ENCODE measurements at places on chromosomes 12 and 14.

- no peak for DNase-seq
These were observed 38.6 kb upstream of the MMP17 start for GRCh38 chr12:131789638-131790037.

DNA sequence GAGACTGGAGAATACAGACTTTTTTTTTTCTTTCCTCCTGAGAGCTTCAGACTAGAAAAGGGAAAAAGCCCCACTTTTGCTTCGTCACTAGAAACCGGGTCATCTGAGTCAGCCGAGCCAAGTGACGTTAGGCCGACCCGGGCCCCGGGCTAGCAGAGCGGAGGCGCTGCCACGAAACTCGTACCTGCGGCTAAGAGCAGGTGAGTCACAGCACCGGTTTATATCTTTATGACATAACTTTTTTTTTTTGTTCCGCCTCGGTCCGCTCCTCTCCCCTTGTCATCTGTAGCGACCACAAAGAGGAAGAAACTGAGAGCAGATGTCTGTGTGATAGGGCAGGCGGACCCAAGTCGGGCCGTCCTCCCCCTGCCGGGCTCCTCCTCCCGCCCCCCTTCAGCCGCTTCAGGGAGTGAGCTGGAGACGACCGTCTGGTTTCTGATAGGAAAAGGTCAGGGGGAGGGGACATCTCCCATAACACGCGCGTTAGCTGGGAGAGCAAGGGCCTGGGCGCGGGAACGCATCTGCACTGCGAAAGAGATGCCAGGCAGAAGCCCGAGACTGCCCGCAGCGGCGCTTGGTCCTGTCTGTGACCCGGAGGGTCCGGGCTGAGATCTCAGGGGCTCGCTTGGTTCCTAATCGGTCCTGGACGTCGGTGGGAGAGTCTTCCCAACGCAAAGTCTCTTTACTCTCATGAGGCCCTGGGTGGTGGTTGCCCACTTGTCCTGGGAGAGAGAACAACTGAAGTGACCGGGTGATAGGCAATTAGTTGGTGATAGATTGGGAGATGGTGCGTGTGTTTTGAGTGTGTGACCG is 586 bp downstream of the TTC6 start:
- DNase-seq, result no peak

DNA sequence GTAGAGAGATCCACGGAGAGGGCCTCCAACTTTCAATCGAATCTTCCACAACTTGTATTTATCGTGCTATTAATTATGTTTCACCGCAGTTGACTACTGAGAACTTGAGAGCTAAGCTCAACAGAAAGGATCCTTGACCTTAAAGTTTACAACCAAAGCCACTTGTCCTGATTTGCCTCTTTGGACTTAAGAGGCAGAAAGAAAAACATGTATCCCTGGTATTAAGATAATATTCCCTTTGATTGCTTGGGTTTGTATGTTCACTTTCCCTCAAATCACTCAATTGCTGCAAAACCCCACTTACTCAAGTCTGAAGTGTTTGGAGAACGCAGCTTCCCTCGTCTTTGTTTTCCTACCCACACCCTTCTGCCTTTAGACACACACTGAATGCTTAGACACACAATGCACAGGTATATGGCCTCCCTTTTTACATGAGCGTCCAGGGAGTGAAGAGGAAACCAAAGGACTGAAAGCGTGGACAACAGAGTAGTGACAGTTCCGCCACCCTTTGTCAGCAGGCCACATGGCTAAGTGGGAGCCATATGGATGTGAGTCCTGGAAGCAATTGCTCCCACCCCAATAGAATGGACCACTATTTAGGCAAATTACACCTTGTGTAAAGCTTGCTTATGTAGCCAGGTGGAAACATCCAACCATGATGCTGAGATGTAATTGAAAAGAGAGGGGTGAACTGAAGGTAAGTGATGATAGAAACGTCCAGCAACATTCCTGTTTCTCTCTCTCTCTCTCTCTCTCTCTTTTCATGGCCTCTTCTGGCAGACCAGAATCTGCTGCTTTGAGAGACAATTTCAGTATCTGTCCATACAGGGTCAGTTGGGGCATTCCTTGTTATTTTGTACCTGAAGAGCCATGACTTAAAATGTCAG is 1.4 kb upstream of the PKP2 start:
- no peak for DNase-seq

GRCh38 chr12:90510948-90511347 is 444.0 kb downstream of the CCER1 start:
- DNase-seq, result no peak

- no peak for DNase-seq
These were observed 2.9 kb upstream of the ZFP36L1 start for GRCh38 chr14:68795597-68796417.

DNA sequence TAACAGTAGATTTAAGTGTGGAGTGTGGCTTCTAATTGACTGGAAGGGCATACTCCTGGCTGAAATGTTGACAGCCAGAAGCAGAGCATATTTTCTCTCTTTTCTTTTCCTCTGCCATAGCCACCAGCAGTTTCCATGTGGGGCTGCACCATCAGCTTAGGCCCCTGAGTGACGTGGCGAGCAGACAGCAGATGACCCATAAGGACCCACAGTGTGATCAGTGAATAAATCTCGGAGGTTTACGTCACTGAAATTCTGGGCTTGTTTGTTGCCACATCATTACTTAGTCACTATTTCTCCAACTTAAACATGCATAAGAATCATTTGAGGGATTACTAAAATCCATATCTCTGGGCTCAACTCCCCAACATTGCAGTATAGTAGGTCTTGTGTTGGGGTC is 549.7 kb upstream of the TMEM132C start:
- no peak for DNase-seq

DNA sequence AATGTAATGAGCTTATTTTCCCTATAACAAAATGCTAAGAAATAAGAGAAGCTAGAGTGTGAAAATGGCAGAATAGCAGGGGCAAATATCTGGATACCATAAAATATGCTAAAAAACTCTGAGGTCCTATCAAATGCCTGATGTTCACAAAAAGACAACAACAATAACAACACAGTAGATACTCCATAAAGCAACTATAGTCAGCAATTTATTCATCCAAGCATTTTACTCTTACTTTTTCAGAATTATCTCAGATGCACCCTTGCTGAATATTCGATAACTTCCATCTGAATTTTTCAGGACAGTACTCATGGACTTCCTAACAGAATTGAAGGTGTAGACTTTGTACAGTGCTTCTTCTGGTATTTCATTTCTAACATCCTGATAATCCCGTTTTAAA is 88.9 kb downstream of the ATP2B1 start:
- DNase-seq, result no peak

DNA sequence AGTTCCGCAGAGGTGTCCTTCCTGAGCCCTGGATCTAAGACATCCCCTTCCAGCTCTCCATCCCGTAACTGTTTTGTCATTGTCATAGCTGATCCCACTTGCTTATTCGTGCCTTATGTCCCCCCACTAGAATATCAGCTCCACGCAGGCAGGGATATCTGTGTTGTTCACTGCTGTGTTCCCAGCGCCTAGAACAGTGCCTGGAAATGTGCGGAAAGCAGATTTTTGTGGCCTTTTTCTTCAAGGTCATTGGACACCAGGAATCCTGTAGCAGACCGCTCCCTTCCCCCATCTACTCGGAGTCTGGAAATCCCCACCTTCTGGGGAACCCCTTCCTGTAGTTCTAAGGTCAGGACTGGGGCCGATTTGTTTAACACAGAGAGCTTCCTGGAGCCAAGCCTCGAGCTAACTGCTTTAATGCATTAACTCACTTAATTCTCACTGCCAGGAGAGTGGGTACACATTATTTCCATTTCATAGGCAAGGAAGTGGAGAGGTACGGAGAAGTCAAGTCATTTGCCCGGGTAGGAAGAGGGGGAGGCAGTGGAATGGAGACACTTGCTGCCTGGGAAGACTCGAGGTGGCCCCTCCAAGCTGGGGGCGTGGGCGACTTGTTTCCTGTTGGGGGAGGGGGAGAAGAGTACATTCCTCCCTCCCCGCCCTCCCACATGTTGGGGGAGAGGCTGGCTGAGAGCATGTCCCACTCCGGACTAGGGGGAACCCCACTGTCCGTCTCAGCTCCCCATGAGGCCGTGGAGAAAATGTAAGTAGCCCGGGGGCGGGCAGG is 1.2 kb upstream of the SH2B3 start:
- no peak for DNase-seq

DNA sequence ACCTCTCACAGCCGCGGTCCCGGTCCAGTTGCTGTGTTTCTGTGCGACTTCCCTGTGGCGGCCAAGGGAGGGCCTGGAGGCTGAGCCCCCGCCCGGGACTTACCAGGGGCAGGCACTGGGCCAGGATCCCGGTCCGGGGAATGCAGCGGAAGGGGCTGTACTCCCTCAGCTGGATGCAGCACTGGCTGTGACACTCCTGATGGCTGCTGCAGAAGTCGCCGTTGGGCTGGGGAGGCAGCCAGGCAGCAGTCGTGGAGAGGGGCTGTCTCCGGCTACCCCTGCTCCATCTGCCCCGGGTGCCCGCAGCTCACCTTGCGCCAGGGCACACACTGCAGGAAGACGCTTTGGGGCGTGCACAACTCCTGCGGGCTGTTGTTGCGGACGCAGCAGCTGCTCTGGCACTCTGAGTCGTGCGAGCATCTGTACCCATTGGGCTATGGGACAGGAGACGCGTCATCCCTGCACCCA is 6.2 kb downstream of the LRCOL1 start:
- DNase-seq, result no peak

DNA sequence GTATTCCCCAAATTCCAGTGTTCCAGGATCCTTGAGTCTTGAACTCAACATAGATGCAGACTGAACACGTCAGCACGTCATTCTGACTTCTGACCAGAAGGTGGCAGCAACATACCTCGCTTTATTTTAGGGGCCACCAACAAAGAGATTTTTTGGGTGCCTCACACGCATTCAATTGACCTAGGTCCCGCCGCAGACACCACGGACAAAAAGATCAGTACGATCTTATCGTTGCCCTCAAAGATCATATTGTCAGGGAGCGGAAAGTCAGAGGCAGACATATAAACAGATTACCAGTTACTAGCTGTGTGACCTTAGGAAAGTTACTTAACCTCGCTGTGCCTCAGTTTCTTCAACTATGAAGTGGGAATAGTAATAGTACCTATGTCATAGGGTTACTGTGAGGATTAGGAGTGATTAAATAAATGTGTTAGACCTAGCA is 6.5 kb upstream of the PRPH start:
- no peak for DNase-seq

GRCh38 chr14:105271224-105271890 is 23.0 kb downstream of the BTBD6 start:
- no peak for DNase-seq

DNA sequence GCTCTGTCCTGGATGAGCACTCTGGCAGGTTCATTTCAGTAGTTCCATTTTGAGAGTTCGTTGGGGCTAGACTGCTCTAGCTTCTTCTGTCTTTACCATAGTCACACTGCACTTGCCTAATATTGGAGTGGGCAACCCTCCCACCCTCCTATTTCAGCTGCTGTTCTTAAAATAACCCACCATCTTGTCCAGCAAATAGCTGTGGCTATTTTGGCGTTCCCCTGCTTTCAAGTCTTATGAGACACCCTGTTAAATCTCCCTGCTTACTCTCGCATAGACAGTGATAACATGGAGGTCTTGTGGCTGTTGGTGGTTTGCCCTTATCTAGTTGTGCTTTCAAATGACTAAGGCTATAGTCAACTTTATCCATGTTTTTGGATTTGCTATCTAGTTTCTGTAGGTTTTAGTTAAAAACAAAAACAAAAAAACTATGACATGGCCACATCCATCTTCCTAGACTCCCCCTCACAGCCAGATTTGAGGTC is 65.5 kb downstream of the LRP6 start:
- no peak for DNase-seq

DNA sequence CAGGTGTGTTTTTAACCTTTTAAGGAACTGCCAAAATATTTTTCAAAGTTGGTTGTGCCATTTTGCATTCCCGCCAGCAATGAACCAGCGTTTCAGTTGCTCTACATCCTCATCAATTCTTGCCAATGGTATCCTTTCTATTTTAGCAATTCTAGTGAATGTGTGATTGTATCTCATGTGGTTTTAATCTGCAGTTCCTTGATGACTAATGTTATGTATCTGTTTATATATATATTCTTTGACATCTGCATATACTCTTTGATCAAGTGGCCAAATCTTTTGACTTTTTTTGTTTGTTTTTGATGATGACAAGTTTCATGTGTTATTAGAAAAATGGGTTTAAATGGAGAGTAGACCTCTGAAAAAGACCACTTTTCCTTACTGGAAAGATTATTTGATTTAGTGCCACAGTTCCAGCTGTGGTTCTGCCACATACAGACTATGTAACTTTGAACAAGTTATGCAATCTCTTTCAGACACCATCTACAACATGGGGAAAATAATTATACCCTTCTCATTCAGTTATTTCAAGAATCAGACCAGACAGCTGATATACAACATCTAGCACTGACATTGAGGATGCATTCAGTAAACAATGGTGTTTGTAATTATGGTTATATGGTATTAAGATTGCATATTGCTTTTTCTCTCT is 146.3 kb upstream of the CNOT2 start:
- DNase-seq, result no peak

DNA sequence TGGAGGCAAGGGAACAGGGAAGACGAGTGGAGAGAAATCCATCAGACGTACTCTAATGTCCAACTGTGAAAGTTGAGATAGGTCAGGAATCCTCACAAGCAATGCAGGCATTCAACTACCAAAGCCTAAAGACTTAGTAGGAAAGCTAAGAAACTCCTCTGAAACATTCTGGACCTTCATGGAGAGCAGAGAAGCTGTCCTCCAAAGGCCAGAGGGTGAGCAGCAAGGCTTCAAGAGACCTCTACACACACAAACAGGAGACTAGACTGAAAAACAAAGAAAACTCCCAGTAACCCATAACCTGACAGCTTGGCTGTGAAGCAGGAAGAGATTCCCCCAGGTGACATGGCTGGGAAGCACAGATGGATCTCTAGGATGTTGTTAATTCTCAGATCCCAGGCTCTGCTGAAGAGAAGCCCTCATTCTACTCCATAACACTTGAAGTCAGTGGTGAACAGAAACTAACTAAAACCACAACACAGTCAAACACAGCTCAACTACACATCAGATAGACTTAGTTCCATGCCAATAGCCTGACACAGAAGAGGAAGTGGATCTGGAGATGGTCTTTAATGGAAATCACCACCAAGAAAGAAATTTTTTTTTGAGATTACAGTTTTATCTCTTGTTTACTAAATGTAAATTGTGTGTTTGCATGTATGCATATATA is 23.2 kb upstream of the LYZ start:
- DNase-seq, result no peak

- no peak for DNase-seq
These were observed 13.3 kb downstream of the PPP4R3A start for GRCh38 chr14:91496790-91497189.

DNA sequence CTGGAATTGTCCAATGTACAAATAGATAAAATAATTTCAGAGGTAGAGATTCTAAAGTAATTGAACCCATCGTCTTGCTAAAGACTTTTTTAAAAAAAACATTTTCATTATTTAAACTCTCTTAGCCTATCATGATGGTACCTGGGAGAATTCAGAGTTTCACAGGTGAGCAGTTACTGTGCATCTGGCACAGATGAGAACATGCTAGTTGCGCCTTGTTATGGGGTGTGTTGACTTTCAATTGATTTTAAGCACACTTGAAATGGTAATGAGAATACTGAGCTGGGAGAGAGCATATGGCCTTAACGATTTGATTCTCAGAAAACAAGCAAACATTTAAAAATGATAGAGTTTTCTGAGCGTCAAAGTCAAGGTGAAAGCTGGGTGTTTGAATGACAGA is 66.6 kb downstream of the FLRT2 start:
- no peak for DNase-seq

GRCh38 chr12:113044516-113044915 is 12.0 kb upstream of the DTX1 start:
- DNase-seq, result no peak

Measured in Panc1 (cell line).